ENCODE measurements at places on chromosomes 7 and 10.
A peak's percentile ranks its signal among the peaks of the same experiment; 100 is the strongest.

- no peak for DNase-seq
Measured at GRCh38 chr10:49158915-49159314, 25.1 kb upstream of the FAM170B start.

DNA sequence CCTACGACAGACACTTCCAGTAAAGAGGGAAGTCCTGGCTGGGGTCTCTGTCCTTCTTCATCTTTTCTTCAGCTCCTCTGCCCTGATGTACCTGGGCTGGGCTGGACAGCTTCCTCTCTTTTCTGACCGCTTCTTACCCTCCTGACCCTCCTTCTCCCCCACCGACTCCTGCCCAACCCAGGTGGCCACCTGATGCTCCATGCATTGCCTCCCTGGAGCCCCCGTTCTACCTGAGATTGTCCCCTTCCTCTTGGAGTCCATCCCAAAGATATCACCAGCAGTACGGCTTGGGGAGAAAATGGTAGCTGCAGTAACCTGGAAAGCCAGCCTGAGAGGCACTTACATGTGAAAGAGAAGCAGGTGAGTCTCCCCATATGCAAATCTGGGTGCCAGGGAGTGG, 566.3 kb downstream of the TCERG1L start:
- DNase-seq: no peak

GRCh38 chr10:79883986-79884385, 57.4 kb downstream of the NUTM2E start:
- no peak for DNase-seq

- DNase-seq: no peak
Measured at GRCh38 chr7:51817694-51818225, 501.2 kb upstream of the COBL start.

GRCh38 chr10:72932259-72933015, 22.2 kb downstream of the PLA2G12B start:
- DNase-seq: no peak

GRCh38 chr7:139118234-139118804, 8.8 kb upstream of the ZC3HAV1 start:
- DNase-seq: peak; percentile 32

DNA sequence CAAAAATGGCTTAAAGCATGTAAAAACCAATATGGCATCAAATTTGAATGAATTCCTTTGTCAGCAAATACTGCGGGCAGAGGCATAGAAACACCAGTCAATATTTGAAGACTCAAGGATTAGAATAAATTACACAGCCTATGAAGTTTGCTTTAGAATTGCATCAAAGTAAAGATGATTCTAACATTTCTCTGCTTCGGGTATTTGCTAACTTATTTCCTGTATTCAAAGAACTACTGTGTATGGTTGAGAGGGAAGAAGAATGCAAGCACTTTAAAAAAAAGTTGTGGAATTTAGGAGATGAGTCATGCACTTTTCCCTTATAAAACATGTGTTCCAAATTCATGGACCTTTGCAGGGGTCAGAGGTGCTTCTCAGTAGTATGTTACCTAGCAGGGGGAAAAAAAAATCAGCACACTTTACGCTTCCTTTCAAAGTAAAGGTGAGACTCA, 90.1 kb downstream of the PIP4K2A start:
- no peak for DNase-seq

DNA sequence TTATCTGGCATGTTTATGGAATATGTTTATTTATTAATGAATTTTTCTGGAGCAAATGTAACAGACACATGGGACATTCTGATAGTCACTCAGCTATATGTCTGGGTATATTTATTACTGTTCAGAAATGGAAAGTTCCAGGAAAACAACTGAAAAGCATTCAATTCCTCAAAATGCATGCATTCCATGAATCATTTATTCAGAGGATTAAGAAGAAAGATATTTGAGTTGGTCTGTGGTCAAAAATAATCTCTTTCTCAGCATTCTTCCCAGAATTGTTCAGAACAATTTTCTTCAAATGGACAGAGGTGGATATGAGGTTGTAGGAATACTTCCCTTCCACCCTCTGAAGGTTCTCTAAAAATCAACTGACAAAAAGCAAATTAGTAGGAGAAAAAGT, 97.6 kb upstream of the ITGB1 start:
- DNase-seq: no peak

GRCh38 chr10:120493411-120494312, 36.6 kb downstream of the PLPP4 start:
- DNase-seq: no peak

- no peak for DNase-seq
Measured at GRCh38 chr10:33273295-33274002, 61.0 kb downstream of the NRP1 start.

DNA sequence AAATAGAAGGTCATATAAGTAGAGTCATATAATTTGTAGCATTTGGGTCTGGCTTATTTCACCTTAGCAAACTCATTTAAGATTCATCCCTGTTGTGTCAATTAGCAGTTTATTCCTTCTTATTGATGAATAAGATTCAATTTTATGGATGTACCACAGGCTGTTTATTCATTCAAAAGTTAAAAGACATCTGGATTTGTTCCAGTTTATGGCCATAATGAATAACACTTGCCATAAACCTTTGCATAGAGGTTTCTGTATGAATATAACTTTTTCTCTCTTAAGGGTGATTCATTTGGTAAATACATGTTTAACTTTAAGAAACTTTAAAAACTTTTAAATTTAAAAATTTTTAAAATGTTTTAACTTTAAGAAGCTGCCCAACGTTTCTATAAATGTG, 66.4 kb downstream of the CPED1 start:
- no peak for DNase-seq

- DNase-seq: no peak
Measured at GRCh38 chr10:133394801-133395221, 854 bp downstream of the MTG1 start.

DNA sequence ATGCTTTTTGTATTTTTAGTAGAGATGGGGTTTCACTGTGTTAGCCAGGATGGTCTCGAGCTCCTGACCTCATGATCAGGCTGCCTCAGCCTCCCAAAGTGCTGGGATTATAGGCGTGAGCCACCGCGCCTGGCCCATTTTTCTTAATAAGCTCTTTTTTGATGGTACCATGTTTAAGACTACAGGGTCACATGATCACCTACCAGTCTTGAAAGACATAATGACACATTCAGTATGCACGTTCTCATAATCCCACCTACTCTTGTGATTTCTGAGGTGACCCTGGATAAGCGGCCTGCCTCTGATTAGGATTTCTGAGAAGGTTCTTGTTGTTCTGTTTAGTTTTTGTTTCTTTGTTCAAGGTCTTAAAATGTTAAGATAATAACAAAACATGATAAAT, 43.7 kb upstream of the PLXNA4 start:
- no peak for DNase-seq

GRCh38 chr7:90720984-90721760, 125.1 kb downstream of the CDK14 start:
- no peak for DNase-seq

GRCh38 chr7:78164459-78164858, 365.9 kb downstream of the PHTF2 start:
- no peak for DNase-seq

DNA sequence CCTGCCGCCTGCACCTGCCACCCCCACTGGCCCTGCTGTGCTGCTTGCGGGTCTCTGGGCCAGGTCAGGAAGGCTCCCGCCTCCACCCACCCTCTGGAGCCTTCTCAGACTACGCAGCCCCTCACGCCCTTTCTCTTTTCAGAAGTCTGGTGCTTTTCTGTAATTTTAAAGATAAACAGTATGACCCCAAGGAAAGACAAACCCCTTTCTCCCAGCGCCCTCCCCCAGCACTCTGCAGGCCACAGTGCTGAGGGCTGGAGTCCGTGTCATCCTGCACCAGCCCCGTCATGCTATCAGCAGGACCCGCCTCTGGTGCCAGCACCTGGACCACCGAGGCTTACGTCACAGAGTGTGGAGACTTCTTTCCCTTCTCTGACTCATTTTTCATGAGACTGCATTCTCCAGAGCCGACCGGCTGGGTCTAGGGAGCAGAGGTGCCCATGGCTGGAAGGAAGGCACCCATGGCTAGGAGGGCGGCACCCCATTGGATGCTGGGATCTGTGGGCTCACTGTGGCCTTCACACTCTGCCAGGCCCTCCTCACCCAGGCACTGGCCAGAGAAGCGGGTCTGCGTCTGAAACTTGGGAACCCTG, 53.4 kb downstream of the CFAP46 start:
- DNase-seq: no peak

GRCh38 chr7:114084472-114085312, 165.9 kb upstream of the PPP1R3A start:
- peak; percentile 11 for DNase-seq

- no peak for DNase-seq
Measured at GRCh38 chr7:74006032-74006431, 21.9 kb upstream of the ELN start.

DNA sequence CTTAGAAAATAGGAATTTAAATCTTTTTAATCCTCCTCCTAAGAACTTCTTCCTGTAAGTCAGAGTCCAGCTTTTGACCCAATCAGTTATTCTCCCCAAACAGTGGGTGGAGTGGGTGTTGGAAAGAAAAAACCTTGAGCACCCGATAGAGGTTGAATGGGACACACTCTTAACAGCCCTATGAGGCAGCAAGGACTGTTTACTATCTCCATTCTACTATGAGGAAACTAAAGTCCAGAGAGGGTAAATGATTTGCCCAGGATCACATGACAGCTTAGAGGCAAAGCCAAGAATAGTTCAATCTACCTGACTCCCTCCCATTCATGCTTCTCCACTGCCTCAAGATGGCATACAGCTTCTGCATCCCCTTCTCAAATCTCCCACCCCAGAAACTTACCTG, 57.6 kb upstream of the SLC35B4 start:
- no peak for DNase-seq

DNA sequence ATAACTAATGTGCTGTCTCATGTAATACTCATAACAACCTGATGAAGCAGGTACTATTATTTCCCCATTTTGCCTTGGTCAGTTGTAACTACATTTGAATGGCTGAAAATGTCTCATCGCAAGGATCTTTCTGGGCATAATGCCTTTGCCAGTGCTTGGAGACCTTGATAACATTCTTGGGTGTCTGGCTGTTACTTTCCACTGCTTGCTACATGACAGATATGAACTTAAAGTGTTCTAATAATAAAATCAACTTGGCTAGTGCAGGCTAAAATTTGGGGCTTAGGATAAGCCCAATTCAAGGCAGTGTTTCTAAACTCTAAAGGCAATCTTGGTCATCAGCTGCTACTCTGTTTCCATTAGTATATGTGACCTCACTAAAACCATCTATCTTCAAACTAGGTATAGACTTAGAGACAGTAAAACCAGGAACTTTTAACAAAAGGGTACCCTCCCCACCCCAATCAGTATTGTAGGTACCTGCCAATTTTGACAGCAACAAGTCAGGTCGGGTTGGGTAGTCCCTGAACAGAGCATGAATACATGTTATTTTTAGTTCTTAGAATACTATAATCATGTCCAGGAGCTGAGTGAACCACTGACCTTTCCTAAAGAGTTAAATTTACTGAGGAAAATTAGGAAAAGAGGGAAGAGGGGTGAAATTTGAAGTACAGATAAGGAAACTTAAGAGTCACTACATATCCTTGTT, 68.2 kb upstream of the AHR start:
- DNase-seq: no peak

DNA sequence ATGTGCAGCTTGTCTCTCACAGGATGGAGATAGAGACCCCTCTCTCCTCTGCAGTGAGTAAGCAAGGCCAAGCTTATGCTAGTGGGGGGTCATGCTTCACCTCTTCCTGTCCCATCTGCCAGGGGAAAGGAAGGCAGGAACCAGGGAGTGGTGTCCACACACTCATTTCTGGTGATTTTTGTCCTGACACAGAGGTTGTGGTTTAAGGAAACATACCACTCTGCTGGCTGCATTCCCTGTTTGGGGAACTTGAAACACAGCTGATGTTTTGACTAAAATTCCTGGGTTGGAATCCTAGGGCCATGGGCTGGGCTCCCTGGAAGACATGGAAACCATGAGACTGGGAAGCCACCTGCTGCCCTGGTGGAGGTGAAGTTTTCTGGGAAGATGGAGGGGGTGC, 21.4 kb downstream of the C10orf120 start:
- no peak for DNase-seq

GRCh38 chr7:8384901-8385300, 48.5 kb upstream of the NXPH1 start:
- no peak for DNase-seq

GRCh38 chr7:146875981-146876380, 759.4 kb downstream of the CNTNAP2 start:
- no peak for DNase-seq

- no peak for DNase-seq
Measured at GRCh38 chr10:123897146-123897545, 5.5 kb upstream of the CPXM2 start.

DNA sequence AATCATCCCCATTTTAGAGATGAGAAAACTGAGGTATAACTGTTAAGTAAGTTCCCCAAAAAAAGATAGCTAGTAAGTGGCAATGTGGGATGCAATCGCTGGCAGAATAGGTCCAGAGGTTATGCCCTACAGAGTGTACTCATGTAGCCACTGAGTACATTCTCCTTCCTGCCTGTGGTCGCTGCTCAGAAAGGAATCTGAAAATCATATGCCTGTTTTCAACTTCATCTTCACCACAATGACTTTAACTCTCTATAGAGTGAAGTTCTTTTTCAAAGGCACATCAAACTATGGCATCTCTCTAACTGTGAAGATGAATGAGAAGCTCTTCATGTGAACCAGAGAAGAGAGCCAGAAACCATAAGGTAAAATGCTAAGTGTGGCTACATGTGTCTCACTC, 162.2 kb upstream of the SLC25A13 start:
- DNase-seq: no peak
